Stimulated activated CD4-positive, alpha-beta T cell treated with anti-CD3 and anti-CD28 coated beads, Interleukin-1b, Interleukin-23, amount 100 ng/mL, for 1 hour (primary cell): ENCODE measurements at places on chromosomes 2 and 18.

DNA sequence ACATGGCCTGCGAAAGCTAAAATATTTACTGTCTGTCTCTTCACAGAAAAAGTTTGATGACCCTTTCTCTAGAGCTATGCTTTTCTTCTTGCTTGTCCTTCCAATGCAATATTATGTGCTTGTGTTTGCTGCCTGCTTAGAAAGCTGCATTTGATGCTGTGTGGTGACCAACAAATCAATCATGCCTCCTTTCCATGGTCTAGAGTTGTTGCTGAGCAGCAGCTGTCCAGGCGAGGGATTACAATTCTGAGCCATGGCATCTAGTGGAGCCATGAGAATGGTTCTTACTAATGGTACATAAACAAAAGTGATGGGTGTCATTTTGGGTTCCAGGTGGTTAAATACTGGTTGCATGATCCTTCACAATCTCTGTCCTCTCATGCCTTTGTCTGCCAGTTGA is 1142.1 kb downstream of the DPP10 start:
- no peak for DNase-seq

DNA sequence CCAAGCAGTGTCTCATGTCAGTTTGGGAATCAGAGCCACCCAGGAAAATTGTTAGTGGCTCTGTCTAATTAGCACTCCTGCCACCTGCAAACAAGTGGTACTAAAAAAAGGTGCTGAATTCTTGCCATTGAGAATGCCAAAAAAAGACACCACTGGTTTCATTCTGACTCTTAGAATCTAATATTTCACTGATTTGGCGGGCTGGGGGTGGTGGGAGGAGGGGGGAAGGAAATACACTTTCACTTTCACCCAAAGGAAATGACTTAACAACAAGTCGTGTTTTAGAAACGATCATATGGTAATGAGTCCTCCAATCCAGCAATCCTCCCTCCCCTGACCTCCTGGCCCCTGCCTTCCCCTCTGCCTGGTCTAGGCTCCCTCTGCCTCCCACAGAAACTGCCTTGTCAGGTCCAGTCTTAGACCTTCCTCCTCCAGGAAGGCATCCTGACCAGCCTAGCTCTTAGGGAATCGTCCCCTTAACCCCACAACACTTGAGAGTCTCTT is 4.4 kb upstream of the KLHL29 start:
- DNase-seq = no peak

GRCh38 chr2:20198796-20199632 is 25.9 kb downstream of the SDC1 start:
- no peak for DNase-seq

GRCh38 chr2:121662656-121663055 is 13.4 kb upstream of the CLASP1 start:
- DNase-seq = no peak

GRCh38 chr2:230735884-230736283 is 23.2 kb downstream of the CAB39 start:
- DNase-seq = no peak

- DNase-seq = no peak
Observed at GRCh38 chr2:220849433-220849832, 722.7 kb downstream of the EPHA4 start.

DNA sequence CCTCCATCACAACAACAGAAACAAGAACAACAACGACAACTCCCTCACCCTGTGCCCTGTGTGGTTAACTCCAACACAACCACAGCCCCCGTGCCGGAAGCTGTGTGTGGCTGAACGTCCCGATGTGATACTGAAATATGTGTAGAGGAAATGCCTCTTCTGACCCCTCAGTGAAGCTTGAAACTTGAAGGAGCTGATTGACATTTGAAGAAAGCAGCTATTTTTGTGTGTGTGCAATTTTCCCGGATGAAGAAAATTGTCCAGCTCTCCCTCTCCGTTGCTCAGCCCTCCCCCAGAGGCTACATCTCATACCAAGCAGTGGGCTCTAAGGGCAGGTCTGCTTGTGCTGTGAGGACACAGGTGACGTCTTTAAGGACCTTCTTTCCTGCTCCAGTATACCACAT is 173.8 kb downstream of the ICOS start:
- no peak for DNase-seq

GRCh38 chr2:167784084-167784425 is 463.3 kb downstream of the STK39 start:
- no peak for DNase-seq

DNA sequence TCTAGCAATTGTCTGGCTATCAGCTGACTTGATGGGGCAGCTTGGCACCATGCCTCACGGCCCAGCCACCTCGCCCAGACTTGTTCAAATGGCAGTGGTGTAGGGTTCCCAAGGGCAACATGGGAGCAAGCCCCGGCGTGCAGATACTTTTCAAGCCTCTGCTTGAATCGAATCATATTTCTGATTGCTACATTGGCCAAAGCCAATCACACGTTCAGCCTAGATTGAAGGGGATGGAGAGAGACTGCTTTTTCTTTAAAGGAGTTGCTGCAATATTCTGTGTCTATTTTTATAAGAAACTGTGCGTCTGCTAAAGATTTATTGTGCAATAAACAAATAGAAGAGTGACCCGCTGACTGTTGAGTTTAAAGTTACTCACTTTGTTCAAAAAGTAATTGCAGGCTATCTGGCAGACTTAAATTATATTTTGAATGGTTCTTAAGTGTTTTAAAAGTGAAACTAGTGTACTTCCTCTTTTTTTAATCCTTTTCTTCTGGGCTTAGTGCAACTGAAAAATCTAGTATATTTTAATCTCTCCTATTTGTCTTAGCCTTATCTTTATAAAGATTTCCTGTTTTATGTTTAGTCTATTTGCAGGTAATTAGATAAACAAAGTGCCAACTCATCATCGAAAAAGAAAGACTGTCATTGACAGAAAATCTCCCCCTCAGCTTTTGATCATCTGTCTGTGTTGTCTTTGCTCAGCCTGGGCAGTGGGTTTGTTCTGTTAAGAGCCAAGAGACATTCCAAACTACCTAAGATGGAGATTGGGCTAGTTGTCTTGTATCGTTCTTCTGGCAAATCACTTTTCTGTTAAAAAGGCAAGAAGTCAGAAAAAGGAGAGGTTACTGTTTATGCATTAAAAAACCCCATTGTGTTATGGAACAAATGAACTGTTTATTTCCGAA is 156.1 kb downstream of the TPGS2 start:
- DNase-seq = no peak

- no peak for DNase-seq
Observed at GRCh38 chr2:239322416-239323086, 78.3 kb downstream of the HDAC4 start.

DNA sequence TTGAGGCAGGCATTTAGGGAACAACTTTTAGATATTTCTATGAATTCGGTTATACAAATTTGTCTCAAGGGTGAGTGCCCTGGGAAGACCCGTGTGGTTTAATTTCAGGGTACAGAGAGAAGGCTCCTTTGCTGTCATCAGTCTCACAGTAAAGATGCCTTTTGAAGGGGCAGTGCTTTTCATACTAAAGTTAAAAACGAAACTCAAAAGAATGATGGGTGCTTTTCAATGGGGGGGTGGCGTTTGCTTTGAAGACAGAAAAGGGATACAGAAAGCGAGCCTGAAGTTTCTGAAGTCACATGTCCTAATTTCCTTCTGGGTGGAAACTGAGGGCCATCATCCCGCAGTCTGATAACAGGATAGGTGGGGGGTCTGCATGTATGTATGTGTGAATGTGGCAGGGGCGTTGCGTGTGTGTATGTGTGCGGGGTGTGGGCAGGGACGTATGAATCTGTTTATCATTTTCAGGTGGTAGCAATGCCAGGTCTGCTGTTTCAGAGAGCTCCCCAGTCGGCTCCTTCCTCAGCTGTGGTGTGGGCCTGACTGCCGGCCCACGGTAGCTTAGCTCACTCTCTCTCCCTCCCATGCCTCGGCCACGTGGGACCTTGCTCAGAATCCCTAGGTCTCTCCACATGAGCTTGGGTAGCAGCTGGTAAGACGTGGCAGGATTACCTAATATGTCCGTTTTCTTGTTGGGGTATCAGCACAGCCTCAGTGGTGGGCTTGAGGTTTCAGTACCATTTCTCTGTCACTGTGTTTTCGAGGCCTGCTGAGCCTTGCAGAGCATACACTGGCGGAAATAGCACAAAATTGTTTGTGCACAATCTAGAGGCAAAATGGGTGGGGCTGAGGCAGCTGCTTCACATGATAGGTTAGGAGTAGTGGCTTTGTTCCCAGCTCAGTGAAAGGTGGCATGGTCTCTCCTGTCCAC is 32.7 kb downstream of the ARHGAP25 start:
- no peak for DNase-seq

- DNase-seq = no peak
Observed at GRCh38 chr2:60560734-60561644, 7.5 kb upstream of the BCL11A start.

- no peak for DNase-seq
Observed at GRCh38 chr2:105537466-105537865, 138.6 kb upstream of the FHL2 start.

DNA sequence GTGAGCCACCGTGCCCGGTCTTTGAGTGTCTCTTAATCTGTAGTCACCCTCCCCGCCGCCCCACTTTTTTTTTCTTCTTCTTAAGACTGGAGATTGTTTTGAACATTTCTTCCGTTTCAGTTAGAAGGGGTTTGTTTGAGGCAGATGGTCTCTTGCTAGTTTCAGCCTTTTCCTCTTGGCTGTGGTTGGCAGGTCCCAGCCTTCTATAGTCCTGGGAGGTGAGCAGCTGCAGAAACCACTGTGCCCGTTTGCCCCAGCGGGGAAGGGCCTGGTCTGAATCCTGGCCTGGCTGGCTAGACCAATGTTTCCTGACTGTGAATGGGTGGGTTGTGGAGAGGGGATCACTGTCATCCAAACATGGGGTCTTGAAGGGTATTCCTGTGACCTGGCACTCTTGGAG is 30.1 kb upstream of the MCFD2 start:
- DNase-seq = no peak

GRCh38 chr2:18482666-18483065 is 77.8 kb downstream of the RDH14 start:
- DNase-seq = no peak
